Aortic smooth muscle cell (primary cell): ENCODE measurements at places on chromosomes 4 and X. TPM values are rescaled to one million over a fixed set of nuclear protein-coding genes. Genes with fewer than 3 reads are reported as not detected.

Gene CSN1S1
- not detected in 2 replicates for total RNA-seq

Gene CXCL5
- total RNA-seq: not detected in 2 replicates

Gene FRMD7
- total RNA-seq: not detected in 2 replicates

Gene RIBC1
- total RNA-seq: 0.79 and 0.93 TPM in 2 replicates

Gene TNMD
- total RNA-seq: not detected in 2 replicates

Gene DMRTC1B
- total RNA-seq: not detected in 2 replicates

Gene HS3ST1
- 2.1 and 2.5 TPM in 2 replicates for total RNA-seq

Gene NEXMIF
- total RNA-seq: under 0.01 TPM in 1 of 2 replicates, not detected in the other

Gene SMAD1
- total RNA-seq: 8.9 and 12.7 TPM in 2 replicates

Gene GUCY1A1
- 12.4 and 13.5 TPM in 2 replicates for total RNA-seq

Gene TGIF2LX
- total RNA-seq: not detected in 2 replicates

Gene ZMAT1
- total RNA-seq: 1.3 and 1.7 TPM in 2 replicates

Gene FMR1NB
- not detected in 2 replicates for total RNA-seq

Gene TASL
- not detected in 2 replicates for total RNA-seq

Gene UGT2A1
- under 0.01 and 0.13 TPM in 2 replicates for total RNA-seq

Gene FAM53A
- total RNA-seq: 1.3 and 1.8 TPM in 2 replicates

Gene GC
- total RNA-seq: not detected in 2 replicates

Gene AREG
- not detected in 2 replicates for total RNA-seq

Gene PSMD10
- total RNA-seq: 88.3 and 91.2 TPM in 2 replicates

Gene ETNPPL
- total RNA-seq: 0.26 TPM in 1 of 2 replicates, not detected in the other

Gene CNKSR2
- 1.5 and 2.9 TPM in 2 replicates for total RNA-seq

Gene KIF4A
- total RNA-seq: 11.4 and 16.4 TPM in 2 replicates

Gene POF1B
- not detected in 2 replicates for total RNA-seq

Gene SPARCL1
- total RNA-seq: 0.13 and 0.19 TPM in 2 replicates

Gene TAF7L
- 0.25 and 0.26 TPM in 2 replicates for total RNA-seq

Gene AKAP4
- total RNA-seq: not detected in 2 replicates

Gene GPR50
- not detected in 2 replicates for total RNA-seq

Gene LDB2
- total RNA-seq: 81.2 and 83.4 TPM in 2 replicates

Gene OTOP1
- total RNA-seq: not detected in 2 replicates

Gene FATE1
- total RNA-seq: not detected in 2 replicates

Gene TCEAL1
- total RNA-seq: 32.8 and 36.5 TPM in 2 replicates

Gene ARR3
- not detected in 2 replicates for total RNA-seq

Gene HELT
- not detected in 2 replicates for total RNA-seq

Gene ABCG2
- 1.7 and 1.8 TPM in 2 replicates for total RNA-seq

Gene DUSP21
- total RNA-seq: not detected in 2 replicates

Gene TMEM255A
- not detected in 2 replicates for total RNA-seq

Gene NAP1L3
- total RNA-seq: 18.6 and 25.3 TPM in 2 replicates

Gene TRAM1L1
- 0.50 and 0.53 TPM in 2 replicates for total RNA-seq

Gene PPARGC1A
- total RNA-seq: 0.25 and 1.5 TPM in 2 replicates

Gene CDKL2
- total RNA-seq: 0.26 and 0.44 TPM in 2 replicates

Gene SGMS2
- total RNA-seq: 77.5 and 93.9 TPM in 2 replicates

Gene SOX3
- total RNA-seq: not detected in 2 replicates

Gene TEX13C
- not detected in 2 replicates for total RNA-seq

Gene HTRA3
- total RNA-seq: 1.8 and 6.1 TPM in 2 replicates

Gene HSD17B13
- total RNA-seq: under 0.01 and 0.06 TPM in 2 replicates

Gene NPNT
- total RNA-seq: 0.06 TPM in 1 of 2 replicates, not detected in the other

Gene PABPC1L2B
- not detected in 2 replicates for total RNA-seq

Gene ZCCHC4
- 6.5 TPM in 2 replicates for total RNA-seq

Gene SPANXD
- not detected in 2 replicates for total RNA-seq

Gene HMGN5
- total RNA-seq: 2.2 TPM in 2 replicates

Gene DCHS2
- under 0.01 and 0.87 TPM in 2 replicates for total RNA-seq

Gene GRK4
- 3.4 and 3.6 TPM in 2 replicates for total RNA-seq
